ENCODE measurements at places on chromosomes 5 and 9.

DNA sequence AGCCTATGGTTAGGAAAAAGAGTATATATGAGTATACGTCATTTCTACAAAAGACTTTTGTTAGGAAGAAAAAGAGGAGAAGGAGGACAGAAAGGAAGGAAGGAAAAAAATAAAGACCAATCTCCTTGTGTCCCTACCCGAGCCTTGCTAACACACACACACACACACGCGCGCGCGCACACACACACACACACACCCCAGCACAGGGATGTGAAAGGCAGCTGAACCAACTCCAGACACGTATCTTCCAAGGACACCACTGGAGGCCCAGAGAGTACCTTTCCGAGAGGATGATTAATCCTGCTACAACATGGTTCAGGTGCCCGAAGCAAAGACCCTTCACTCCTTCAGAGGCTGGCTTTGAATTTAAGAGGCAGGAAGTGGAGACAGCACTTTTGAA is 56.9 kb upstream of the GALNT10 start:
- DNase-seq = no peak

DNA sequence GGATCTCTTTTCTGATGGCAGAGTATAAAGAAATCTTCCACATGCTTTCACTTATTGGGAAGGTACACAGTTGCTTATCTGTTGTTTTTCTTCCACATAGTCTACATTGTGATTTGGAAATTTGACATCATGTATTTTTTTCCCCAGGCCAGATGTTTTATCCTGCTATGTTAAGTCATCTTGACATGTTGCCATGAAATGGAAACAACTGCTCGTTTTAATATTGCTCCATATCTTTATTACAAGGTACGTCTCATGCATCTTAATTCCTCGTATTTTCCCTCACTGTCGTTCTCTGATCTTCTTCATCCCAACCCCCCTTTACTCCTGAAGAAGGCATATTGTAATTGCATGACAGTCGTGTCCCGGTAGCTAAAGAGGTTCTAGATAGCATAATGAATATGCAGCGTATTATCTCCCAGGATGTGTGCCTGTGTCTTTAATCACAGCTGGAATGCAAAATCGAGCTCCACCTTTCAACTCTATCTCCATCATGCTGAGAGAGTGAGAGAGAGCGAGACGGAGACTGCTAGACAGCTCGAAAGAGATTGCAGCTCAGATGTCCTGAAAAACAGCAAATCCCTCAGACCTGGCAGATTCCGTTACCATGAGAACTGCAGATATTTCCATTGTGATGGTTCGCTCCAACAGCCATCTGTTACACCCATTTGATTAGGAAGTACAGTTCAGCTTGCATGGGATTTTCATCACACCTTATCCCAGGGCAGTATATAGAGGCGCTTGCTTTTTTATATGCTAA is 281.7 kb downstream of the TMEM38B start:
- no peak for DNase-seq

GRCh38 chr9:25519286-25519685 is 159.0 kb downstream of the TUSC1 start:
- DNase-seq = no peak

DNA sequence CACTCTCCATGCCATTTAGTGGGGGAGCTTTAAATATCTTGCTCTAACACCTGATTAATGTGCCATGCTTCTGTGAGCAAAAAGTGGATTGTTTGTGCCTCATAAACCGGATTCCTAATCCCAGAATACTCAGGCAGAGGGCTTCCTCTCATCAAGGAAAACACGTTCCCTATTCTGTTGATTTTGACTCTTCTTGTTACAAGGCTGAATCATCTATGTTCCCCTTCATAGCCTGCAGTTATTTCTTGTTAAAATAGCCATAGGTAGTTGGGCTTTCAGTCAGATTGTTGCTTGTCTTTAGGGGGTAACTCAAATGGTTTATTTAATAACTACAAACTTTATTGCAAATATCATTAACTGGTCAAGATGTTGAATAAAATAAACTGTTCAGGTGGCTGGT is 26.6 kb downstream of the ROPN1L start:
- DNase-seq = no peak

DNA sequence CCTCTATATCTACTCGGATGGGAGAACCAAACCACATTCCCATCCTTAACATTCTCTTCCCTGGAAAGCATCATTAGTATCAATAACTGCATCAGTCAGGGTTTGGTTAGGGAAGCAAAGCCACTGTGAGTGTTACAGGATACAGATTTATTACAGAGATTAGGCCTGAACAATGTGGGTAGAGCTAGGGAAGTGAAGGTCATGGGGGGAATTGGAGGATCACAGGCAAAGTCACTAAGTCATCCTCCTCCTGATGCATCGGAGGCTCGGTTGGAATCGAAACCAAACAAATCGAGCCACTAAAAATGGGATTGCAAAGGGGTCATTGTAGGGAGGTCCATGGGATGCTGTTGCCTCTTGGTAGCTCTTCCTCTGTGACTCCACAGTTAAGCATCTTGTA is 61.8 kb upstream of the ZBTB43 start:
- DNase-seq = no peak

- no peak for DNase-seq
These were observed 117.7 kb upstream of the ALDH1B1 start for GRCh38 chr9:38274800-38275199.

DNA sequence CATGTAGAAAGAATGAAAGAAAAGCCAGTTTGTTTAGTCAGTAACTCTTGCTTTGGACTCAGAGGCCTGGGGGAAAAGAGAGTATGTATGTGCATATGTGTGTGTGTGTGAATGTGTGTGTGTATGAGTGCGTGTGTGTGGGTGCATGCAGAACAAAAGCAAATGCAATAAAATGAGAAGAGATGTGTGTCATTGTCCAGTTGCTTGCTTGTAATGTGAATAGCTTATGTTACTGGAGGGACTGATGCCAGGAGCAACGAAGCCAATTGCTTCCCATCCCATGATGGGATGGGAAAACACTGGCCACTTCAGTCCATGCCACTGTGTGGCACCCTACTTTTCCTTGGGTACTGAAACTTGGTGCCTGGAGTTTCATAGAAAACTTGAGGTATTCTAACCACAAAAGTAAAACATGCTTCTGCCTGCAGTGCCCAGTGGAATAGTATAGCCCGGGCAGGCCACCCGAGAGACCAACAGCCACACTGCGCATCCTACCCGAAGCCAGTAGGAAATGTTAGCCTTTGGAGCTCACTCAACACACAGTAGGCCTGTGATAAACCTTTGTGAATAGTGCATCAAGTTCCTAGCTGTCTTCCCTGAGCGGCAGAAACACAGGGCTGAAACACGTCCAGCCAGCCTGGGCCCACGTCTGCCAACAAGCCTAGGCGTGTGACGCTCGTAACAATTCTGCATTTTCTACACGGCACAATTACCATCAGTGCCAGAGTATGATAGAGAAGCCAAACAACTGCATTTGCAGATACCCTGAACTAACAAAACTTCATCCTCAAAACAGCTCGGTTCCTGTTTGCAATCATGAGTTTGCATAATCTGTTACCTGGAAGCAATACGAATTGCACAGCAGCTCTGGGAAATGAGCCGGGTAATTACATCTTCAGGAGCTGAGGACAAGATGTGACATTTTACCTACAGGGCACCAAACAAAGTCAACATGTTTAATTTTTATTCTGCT is 198.1 kb downstream of the SYK start:
- no peak for DNase-seq

DNA sequence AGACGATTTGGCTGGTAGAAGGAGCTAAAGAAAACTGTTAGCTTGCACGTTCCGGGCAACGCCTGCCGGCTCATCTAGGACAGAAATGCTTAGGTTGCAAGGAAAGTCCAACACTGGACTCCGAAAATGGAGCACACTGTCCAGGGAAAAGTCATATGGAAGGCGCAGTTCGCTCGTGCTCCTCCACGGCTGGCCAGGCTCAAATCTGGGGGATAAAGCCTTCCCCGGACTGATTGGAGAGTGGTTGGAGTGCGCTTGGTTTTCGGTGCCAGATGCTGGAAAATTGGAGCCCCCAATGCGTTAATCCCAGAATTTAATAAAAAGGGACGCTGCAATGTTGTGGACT is 955 bp downstream of the CDH6 start:
- no peak for DNase-seq

GRCh38 chr5:173065155-173065554 is 9.0 kb downstream of the CREBRF start:
- no peak for DNase-seq

- no peak for DNase-seq
These were observed 32.0 kb upstream of the ITGA2 start for GRCh38 chr5:52956915-52957747.

DNA sequence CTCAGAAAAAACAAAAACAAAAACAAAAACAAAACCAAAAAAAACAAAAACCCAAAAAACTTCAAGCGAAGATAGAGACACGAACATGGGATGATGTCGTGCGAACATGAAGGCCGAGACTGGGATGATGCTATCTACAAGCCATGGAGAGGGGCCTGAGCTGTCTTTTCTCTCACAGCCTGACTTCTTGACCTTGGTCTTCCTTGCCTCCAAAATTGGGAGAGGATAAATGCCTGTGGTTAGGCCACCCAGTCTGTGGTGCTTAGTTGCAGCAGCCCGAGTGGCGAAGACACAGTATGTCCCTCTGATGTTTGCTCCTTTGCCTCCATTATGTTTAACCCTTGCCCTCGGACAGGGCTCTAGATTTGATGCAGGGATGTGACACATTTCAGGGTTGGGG is 130.4 kb upstream of the BASP1 start:
- no peak for DNase-seq

- DNase-seq = no peak
These were observed 13.5 kb downstream of the ZNF79 start for GRCh38 chr9:127437497-127438264.

GRCh38 chr5:62661126-62661525 is 82.5 kb downstream of the LRRC70 start:
- DNase-seq = no peak

DNA sequence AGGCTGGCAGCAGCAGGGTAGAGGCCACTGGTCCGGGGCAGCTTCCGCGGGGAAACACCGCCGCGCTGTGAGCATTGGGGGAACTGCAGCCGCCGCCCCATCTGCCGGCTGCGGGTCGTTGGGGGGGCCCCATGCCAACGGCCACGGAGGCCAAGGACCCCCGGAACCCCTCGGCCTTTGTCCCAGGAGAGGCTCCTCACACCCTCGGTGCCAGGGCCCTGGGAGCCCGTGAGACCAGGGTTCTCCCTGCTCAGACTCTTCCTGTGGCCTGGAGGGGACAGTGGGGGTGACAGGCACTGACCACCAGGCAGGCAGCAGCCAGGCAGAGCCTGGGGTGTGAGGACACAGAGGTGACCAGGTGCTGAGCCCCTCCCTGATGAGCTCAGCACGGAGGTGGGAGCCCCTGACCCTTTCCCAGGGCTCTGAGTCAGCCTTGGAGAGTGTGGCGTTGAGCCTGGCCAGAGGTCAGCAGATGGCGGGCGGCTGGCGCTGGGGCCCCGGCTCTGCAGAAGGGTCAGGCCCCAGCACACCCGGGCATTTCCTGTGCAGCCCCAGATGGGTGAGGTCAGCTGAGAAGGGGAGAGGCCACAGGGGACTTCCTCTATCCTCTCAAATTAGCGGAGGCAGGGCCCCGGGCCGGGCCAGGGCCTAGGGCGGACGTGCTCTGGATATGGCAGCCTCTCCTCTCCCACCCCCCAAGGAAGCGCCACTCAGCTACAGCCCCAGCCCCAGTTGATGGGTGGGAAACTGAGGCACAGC is 17.9 kb upstream of the EGFL7 start:
- DNase-seq = peak; percentile 77

- no peak for DNase-seq
These were observed 36.1 kb upstream of the DENND1A start for GRCh38 chr9:123965801-123966686.

DNA sequence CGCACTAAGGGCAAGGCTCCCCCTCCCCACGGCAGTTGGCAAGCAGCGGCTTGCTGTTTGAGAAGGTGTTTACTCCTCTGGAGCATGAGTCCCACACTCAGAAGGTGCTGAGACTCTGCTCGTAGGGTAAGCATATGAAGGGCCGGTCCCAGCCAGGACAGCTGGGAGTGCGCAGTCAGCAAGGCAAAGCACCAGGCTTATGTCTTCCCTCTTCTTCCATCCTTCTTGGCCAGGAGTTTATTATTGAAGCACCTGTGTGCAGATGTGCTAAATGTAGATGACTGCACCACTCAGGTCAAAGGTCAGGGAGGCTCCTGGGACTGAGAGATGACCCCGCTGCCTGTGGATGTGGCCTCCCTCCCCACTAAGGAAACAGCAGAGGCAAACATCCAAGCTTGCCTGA is 27.0 kb upstream of the CDKN2AIPNL start:
- DNase-seq = no peak

DNA sequence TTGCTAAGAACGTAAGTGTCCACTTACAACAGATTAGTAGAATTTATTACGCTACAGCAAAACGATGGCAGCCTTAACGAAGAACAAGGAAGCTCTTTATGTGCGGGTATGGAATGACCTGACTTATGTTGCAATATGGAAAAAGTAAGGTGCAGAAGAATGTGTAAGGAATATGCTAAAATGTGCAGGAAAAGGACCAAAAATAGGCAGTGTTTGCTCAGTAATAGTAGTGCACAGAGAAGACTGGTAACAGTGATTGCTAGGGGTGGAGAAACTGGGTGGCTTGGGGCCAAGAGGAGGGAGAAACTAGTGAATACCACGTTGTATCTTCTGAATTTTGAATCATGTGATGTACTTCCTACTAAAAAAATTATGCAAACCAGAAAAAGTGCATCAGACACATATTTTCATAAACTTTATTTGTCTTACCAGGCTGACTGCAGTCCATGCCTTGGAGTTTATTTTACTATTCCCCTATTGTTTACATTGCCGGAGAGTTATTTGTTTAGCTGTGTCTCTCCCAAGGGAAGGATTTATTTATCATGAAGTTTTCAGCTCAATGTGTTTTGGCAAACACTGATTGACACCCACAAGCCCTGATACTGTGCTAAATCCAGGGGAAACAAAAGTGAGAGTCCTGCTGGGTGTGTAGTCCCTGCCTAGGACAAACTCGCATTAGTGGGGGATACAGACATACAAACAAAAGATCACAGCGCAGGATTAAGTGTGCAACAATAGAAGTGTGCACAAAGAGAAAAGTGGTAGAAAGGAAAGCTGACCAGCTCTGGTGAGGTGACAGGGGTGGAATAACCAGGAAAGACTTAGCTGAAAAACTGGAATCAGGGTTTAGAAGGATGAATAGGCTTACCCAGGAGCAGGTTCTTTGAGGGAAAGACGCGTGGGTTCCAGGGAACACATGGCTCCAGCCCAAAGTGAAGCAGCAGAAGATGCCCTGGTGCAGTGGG is 34.0 kb upstream of the ZNF484 start:
- DNase-seq = no peak

- no peak for DNase-seq
These were observed 11.7 kb upstream of the IRF1 start for GRCh38 chr5:132501961-132502931.

DNA sequence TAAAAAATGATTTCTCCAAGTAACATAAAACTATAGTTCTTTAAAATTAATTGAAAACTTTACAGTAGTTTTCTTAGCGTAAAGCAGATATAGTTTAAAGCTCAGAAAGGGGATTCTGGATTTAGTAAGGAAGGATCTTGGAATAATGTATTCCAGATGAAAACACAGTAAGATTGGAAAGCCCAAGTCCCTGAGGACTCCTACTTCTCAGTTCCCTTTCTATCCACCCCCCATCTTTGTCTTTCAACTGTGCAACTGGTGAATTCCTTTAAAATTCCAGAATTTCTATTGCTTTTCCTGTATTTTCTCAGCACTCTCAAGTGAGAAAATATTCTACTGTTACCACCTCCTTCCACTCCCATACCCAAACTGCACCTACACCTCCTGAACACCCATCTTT is 184.5 kb upstream of the FBN2 start:
- no peak for DNase-seq
